ENCODE measurements at places on chromosomes 7 and 10.

DNA sequence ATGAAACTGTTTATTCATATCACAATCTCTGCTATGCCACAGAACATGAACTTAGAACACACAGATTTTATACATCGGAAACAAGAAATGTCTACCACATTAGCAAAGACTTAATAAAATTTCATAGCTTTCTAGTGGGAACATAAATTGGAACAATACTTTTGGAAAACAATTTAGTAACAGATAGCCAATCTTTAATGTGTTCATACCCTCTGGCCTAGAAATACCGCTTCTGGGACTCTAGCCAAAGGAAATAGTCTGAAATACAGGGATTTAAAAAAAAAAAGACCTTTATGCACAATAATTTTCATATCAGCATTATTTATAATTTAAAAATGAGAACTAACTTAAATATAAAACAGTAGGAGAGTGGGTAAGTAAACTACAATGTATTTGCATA, 168.5 kb downstream of the PLXNA4 start:
- no peak for DNase-seq

DNA sequence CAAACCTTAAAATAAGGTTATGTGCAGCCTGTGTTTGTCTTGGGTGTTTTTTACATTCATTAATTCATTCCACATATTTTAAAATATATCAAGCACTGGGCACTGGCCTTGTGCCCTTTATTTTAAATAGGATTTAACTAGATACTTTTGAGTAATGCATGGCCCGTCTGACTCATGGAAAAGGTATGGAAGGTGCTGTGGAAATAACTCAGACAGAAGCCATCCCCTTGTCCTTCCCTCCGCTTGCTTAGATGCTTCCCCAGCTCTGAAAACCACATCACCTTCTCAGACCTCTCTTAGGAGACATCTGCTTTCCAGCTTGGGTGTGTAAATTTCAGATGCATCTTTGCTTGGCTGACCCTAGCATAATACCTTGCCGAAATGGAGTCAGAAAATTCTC, 30.5 kb downstream of the SLC18A2 start:
- no peak for DNase-seq

DNA sequence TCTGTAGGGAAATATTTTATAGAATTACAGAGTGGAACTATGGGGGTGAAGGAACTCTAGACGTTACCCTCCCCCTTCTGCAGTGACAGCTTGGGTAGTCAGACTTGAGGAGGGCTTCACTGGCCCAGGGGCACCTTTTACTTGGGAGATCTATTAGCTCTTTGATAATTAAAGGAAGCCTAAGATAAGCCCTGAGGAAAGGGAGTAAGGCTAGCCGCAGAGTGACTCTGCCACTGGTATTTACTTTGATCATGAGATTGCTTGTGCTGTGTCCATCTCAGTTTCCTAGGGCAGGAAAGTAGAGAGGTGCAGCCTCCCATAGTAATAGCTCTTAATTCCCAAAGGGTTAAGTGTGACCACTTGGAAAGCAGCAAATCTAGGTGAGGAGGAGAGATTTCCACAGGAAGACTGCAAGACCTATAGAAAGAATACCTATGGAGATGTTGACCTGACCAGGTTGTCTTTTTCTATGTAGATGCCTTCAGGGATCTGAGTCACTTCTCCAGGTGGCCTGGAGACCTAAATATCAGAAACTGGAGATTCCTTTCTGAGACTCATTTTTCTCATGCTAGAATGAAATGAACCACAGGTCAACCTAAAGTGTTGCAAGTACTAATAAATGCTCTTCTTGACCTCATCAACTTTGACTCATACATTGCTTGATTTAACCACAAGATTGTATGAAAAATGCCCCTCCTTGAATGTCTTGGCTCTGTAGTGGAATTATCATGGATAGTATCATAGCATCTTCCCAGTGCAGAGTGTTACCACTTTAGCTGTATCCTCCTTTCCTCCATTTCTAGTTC, 447.3 kb upstream of the GHITM start:
- DNase-seq = no peak

- no peak for DNase-seq
These were observed 17.5 kb upstream of the CDH23 start for GRCh38 chr10:71379118-71379766.

- DNase-seq = no peak
These were observed 1124.7 kb downstream of the DNAJB9 start for GRCh38 chr7:109694149-109695071.

DNA sequence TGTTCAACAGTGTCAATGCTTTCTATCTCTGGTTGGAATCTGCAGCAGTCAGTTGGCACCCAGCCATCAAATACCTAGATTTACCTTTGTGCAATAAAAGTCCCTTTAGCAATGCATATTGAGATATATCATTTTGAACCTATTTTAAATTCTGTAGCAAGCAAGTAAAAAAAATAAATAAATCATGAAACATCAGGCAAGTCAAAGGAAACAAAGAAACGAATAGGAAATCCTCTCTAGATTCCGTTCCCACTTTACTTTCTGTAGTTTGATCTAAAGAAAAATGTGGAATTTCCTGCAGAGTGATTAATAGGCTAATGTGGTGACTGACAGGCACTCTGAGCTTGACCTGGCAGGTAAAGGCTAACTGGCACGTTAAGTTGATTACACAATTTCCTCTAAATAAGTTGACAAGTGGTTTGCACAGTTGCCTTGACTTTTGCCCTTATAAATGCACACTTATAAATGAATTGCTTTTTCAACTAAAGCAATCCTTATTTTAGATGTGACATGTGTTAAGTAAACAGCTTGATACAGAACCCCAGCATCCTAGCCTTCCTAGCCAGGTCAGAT, 208.1 kb upstream of the TCF7L2 start:
- no peak for DNase-seq

- DNase-seq = no peak
These were observed 59.2 kb downstream of the HSPA12A start for GRCh38 chr10:116683166-116683565.

DNA sequence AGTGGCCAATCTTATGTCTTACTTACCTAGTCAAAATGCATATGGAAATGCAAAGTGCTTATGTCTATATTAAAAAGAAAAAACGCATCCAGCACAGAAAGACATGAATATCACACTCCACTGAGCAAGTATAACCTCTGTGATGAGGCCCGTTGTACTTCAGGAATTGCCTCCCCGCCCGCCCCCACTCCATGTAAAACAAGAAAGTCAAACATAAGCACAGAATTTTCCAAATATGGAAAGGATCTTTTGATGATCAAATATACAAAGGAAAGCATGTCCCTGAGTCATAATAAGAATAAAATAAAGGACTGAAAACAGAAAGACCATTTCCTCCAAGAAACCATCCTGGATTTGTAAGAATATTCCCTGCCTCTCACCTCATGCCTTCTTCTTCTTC, 229.1 kb downstream of the BAMBI start:
- DNase-seq = no peak

GRCh38 chr7:80721883-80722615, 83.6 kb downstream of the CD36 start:
- no peak for DNase-seq

GRCh38 chr7:47216439-47216838, 365.5 kb downstream of the TNS3 start:
- DNase-seq = no peak

- peak; percentile 44 for DNase-seq
These were observed 131.6 kb upstream of the AHR start for GRCh38 chr7:17166824-17167379.

- DNase-seq = no peak
These were observed 86.4 kb upstream of the TRIL start for GRCh38 chr7:29044554-29044953.

DNA sequence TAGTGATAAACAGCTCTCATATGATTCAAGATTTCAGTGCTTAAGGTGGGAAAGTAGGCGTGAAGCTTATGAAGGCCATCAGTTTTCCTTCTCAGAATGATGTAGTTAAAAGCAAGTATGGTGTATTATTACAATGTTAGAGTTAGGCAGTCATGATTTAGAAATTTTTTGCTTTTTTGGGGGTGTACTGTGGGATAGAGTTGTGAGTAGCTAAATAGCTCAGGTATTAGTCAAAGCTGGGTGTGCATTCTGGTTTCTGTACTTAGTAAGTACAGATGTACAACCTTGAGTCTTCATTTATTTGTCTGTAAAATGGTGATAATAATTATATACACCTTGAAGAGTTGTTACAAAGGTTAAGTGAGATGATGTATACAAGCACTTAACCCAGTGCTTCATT, 52.2 kb downstream of the R3HCC1L start:
- no peak for DNase-seq

- no peak for DNase-seq
These were observed 82.2 kb downstream of the SORBS1 start for GRCh38 chr10:95478935-95479334.

- no peak for DNase-seq
These were observed 58.5 kb upstream of the INPP5A start for GRCh38 chr10:132479024-132479602.
